ENCODE measurements at places on chromosomes 5 and 9. TPM values are rescaled to one million over a fixed set of nuclear protein-coding genes. Genes with fewer than 3 reads are reported as not detected.

Gene TRMT10B
- polyA plus RNA-seq, result 20.2 TPM

Gene MOB3B
- 13.8 TPM for polyA plus RNA-seq

Gene SMC5
- polyA plus RNA-seq, result 75.2 TPM

- DNase-seq, result peak; percentile 3
Observed at GRCh38 chr5:8188874-8189565, 320.1 kb downstream of the MTRR start.

DNA sequence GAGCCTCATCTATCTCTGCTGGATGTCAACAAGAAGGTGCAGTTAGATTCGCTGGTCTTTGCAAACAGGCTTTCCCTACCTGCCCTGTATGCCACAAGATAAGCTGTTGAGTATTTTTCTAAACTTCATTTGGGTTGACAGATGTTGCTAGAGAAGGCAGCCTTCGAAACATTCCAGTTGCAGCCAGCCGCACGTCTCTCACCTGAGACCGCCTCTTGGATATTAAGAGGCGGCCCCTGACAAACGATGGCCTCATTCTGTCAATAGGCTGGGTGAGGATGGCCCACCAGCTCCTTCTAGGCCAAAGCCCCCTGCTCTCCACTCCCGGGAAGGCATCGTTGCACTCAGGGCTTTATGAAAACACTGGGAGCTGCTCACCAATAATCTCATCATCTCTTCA is 181.6 kb downstream of the DAB2IP start:
- DNase-seq, result no peak

DNA sequence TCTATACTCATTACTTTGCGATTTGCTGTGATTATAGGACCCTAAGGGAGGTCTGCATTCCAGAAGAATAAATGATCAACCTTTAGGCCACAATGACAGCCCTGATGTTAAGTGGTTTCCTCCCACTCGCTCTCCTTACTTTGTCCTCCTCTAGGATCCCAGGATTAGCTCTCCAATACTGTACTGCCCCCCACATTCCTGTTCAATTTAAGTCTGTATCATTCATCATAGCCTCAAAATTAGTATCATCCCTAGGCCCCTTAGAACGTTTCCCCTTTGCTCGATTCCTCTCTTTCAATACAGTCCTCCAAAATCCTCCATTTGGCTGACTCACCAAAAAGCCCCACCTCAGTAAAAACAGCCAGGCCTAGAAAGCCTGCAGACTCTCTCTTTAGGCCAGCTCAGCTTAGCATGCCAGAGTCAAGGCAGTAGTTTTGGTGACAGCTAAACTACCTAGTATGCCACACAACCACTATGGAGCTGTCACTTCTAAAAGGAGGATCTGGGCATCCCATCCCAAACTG is 24.4 kb downstream of the RNF145 start:
- DNase-seq, result no peak

DNA sequence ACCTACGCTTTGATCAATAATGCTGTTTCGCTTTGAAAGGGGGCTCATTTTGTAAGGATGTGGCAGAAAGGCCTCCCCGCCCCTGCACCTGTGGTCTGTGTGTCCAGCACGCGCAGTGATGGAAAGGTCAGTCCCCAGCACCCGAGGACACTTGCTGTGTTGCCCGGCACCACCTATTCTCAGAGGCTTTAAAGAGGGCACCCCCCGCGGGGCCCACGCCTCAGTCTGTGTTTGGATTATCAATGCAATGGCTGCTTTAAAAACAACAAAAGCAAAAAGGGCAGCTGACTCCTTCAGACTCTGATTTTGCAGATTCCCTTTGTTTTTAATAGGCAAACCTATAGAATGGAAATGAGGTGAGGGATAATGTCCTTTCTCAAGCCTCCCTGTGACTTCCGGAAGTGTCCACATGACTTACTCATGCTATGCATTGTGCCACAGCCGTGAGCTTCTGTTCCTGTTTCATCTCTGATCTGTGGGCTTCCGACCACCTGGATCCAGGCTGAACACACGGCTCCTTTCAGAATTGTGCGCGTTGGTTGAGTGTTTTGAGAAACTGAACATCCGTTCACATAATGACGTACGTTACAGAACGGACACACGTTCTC is 416.2 kb downstream of the IRX2 start:
- DNase-seq, result no peak

DNA sequence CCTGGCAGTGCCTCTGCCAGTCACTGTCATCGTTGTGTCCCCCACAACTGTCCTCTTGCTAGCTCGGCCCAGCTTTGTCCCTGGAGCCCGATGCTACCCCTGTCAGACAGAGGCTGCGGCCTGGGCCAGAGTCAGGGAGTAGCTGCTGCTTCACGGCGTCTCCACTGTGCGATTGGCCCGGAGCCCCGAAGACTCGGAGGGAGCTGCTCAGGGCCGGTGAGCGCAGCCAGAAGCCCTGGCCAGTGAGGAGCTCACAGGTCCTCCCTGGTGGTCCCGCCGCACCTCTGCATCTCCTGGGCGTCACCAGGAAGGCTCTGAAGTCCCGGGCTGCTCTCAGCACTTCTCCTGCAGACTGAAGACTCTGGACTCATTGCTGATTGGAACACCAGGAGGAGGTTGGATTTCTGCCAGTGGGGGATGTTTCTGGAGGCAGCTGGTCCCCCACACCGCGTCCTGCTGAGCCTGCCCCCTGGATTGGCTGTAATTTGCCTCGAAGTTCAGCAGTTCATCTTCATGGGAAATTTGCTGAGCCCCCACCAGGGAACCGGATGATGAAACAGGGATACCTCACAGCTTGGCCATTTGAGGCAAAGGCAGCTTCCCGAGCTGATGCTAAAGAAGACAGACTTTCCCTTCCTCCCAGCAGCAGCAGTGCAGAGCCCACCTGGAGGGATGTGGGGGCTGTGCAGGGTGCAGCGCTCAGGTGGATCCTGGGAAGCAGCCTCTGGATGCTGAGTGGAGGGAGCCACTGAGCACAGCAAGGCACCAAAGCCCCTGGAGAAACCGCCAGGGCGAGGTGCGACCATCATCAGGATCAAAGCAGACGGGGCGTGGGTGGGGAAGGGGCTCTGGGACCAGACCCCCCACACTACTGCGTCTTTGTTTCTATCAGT is 45.6 kb downstream of the USP20 start:
- no peak for DNase-seq

DNA sequence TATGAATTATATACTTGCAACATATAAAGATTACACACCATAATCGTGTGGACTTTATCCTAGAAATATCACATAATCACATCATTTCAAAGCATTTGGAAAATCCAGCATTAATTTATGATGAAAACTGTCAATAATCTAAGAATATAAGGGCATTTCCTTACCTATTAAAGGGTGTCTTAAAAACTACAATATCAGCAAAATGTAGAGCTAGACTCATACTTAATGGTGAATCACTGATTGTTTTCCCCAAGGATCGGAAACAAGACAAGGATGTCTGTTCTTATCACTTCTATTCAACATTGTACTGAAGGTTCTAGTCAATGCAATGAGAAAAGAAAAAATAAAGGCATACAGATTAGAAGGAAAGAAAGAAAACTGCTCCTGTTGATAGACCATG is 8.0 kb upstream of the SREK1 start:
- no peak for DNase-seq

- DNase-seq, result no peak
Observed at GRCh38 chr9:133059623-133060022, 2.2 kb upstream of the CEL start.

DNA sequence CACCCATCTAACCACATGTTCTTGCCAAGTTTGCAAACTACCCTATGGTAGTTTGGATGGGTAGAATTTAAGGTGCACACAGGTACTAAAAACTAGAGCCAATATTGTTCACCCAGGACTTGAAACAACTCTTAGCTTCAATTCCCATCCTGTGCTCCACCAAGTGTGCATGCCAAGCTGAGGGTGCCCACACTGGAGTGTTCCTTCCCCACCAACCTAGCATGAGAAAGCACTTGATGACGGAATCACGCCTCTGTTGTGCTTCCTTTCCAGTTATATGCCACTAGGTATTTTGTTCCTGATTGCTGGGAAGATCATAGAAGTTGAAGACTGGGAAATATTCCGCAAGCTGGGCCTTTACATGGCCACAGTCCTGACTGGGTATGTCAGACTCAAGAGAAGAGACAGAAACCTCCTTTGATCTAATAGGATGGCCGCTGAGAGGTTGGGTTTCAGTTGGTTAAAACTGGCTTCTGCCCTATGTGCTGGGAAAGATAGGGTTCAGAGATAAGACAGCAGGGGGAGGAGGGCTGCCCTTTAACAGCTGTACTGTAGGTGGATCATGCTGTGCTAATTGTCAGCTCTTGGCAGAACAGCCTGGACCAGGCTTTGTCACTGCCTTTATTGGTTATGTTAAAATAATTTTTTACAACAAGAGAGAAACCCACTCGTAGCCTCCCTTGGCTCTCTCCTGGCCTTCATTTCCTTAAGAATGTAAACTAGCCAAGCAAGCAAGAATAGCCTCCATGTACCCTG is 83.5 kb downstream of the SLC1A1 start:
- DNase-seq, result no peak

- DNase-seq, result no peak
Observed at GRCh38 chr5:172035049-172035448, 28.6 kb upstream of the FBXW11 start.

DNA sequence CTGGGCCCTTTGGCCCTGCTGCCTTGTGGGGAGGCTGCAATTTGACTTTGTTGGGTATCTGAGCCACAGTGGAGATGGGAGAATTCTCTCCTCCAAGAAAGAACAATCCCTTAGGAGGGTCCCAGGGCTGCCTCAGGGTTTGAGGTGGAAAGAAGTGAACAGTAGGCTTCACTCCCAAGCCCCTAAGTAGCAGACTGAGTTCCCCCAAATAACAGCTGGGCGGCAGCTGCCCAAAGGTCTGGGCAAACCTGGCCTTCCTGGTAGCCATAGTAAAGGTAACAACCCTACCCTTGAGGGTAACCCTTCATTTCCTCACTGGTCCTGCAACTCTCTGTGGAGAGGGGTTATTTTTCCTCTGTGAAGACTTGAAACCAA is 746 bp downstream of the RGS3 start:
- DNase-seq, result no peak

- peak; percentile 16 for DNase-seq
Observed at GRCh38 chr5:111582993-111583601, 70.8 kb upstream of the STARD4 start.

DNA sequence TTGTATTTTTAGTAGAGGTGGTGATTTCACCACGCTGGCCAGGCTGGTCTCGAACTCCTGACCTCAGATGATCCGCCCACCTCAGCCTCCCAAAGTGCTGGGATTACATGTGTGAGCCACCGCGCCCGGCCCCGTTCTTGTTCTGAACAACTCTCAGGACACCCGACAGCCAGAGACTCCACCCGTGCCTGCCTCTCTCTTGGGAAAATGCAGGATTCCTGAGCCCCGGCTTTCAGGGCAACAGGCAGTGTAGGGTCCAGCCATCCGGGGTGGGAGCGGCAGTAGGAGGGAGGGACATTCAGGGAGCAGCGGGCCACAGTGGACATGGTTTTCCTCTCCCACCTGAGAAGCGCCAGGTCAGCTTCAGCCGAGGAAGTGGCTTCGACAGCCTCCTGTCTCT is 34.4 kb downstream of the NCS1 start:
- no peak for DNase-seq

DNA sequence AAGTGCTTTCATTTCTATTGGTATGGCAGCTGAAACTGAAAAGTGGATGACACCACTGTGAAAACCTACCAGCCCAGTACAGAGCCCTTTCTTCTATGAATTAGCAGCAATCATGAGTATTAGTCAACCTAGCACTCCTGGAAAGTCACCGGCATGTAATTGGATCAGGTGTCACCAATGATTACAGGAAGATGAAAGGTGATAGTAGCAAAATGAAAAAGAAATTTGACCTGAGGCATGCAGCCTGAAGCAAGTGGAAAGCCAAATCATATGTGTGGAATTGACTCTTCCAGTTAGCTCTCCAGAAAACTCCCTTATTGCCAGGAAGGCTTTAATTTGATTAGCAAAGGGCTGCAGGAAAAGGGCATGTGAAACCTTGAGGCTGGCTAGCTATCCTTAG is 81.2 kb upstream of the NAA35 start:
- no peak for DNase-seq
